ENCODE measurements at places on chromosomes 13 and 19. TPM values are rescaled to one million over a fixed set of nuclear protein-coding genes. Genes with fewer than 3 reads are reported as not detected.

DNA sequence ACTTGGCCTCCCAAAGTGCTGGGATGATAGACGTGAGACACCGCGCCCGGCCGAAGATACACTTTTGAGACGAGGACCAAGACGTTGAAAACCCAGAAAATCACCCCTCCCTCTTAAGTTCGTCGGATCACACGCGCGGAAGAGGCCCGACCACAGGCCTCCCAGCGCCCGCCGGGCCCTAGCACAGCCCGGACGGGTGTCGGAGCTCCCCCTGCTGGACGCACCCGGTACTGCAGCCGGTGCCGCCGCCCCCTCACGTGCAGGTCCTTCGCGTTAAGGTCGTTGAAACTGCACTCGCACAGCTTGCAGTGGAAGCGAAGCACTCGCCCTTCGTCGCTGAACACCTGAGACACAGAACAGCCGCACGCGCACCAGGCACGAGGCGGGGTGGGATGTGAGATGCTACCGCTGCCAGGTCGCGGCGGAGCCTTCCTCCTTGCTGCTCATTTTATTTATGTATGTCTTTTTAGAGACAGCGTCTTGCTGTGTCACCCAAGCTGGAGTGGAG lies 35.7 kb upstream of the MATK start:
- DNase-seq: peak; percentile 61
- H3K4me1 ChIP-seq: no peaks in the 10 kb centered on the region
- H3K36me3 ChIP-seq: no peaks in the 10 kb centered on the region
- H3K27me3 ChIP-seq: no peaks in the 10 kb centered on the region
- no peak overlapping the region for H3K4me3 ChIP-seq

DNA sequence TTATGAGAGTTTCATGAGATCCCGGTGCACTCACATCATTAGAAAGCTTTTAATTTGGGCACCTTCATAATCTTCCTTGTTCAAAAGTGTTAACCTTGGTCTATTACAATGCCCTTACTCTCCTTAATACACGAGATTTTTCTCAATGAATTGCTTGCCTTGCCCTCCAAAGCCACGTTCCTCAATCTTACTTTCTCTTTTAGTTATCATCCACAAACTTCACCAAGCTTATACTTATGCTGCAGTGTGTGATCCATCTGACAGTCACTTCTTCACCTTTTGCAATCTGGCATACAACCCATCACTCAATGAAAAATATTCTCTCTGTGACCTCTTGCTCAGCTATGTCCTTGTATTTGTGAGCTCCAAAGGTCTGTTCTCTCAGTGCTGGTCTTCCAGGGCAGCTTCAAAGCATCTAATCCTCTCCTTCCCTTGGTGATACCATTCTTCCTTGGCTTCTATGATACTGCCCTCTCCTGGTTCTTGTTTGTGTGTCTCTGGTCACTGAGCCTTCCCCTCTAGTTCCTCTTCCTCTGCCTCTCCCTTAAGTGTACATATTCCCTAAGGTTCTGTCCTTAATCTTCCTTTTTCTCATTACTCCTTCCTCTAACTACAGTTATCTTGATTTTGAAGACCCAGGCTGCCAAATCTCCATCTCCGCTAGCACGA lies 202.2 kb upstream of the STARD13 start:
- no peak overlapping the region for H3K27ac ChIP-seq
- H3K4me1 ChIP-seq: no peaks in the 10 kb centered on the region
- no peak for DNase-seq
- no peak overlapping the region for H3K4me3 ChIP-seq
- H3K36me3 ChIP-seq: no peaks in the 10 kb centered on the region

GRCh38 chr13:48069573-48069972 lies 25.3 kb downstream of the MED4 start:
- H3K36me3 ChIP-seq: peaks cover 29% of the 10 kb centered on the region
- H3K27ac ChIP-seq: no peak overlapping the region
- DNase-seq: no peak

DNA sequence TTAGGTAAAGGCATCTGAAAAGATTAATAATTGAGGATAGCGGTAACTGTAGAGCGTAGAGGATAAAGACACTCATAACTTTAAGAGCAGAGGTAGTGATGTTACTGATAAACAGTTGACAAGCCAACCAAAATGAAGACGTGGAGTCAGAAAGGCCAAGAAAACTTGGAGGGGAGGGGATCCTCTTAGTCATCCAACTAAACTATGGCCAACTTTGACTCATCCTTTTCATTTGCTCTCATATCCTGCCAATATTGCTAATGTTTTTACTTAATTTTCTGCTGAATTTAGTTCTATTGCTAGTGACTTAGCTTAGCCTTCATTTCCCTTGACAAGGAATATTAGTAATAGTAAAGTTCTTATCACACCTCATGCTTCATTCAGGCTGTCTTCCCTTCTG lies 13.4 kb downstream of the ITGBL1 start:
- no peak for DNase-seq
- no peaks in the 10 kb centered on the region for H3K36me3 ChIP-seq
- no peak overlapping the region for H3K27ac ChIP-seq
- H3K4me1 ChIP-seq: no peaks in the 10 kb centered on the region
- no peaks in the 10 kb centered on the region for H3K27me3 ChIP-seq

- no peak for DNase-seq
- no peak overlapping the region for H3K4me3 ChIP-seq
- H3K36me3 ChIP-seq: no peaks in the 10 kb centered on the region
- H3K27me3 ChIP-seq: no peaks in the 10 kb centered on the region
- no peaks in the 10 kb centered on the region for H3K4me1 ChIP-seq
These were observed 82.3 kb upstream of the UQCRFS1 start for GRCh38 chr19:29295285-29295684.

- H3K4me1 ChIP-seq: no peaks in the 10 kb centered on the region
- H3K4me3 ChIP-seq: no peak overlapping the region
- DNase-seq: no peak
- no peaks in the 10 kb centered on the region for H3K27me3 ChIP-seq
These were observed 84.8 kb downstream of the LNX2 start for GRCh38 chr13:27535546-27535945.

DNA sequence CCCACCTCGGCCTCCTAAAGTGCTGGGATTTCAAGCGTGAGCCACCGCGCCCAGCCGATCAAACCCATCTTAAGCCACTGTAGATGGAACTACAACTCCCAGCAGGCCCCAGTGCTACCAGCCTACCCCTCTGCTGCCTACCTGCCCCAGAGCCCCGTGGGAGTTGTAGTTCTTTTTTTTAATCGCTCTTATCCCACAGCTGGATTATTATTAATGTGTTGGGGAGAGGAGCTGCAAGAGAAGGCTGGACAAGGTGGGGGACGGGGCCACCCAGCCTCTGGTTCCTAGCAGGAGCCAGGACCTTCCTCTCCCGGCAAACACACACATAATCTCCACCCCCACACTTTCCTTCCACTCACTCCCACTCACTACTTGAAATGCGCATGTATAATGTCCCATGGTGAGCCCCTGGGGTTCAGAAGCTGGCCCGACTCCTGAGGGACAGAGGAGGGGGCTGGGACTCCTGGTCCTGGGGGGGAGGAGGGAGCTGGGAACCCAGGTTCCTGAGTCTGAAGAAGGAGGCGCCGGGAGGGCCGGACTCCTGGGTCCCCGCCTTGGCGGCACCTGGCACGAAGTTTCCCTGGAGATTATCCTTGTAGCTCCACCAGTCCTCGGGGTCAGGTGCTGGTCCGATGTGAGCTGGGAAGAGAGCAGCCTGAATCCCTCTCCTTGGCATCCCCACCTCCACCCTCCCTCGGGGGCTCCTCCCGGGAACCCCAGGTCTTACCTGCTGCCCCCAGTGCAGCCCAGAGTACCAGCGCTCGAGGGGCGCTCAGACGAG lies 958 bp downstream of the CA11 start:
- peak overlapping the region; percentile 52 for H3K4me3 ChIP-seq
- H3K27ac ChIP-seq: peak overlapping the region; percentile 86
- peaks cover 3% of the 10 kb centered on the region for H3K4me1 ChIP-seq
- no peaks in the 10 kb centered on the region for H3K27me3 ChIP-seq
- H3K36me3 ChIP-seq: no peaks in the 10 kb centered on the region
- peak; percentile 85 for DNase-seq

DNA sequence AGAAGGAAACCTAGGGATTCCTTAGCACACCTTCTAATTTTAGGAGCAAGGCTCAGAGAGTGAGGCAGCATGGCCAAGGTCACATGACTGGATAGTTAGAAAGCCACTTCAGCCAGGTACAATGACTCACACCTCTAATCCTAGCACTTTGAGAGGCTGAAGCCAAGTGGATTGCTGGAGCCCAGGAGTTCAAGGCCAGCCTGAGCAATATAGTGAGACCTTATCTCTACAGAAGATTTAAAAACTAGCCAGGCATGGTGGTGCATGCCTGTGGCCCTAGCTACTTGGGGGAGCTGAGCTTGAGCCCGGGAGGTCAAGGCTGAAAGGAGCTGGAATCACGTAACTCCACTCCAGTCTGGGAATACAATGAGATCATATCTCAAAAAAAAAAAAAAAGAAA lies 69.2 kb downstream of the TEX26 start:
- H3K27ac ChIP-seq: no peak overlapping the region
- H3K27me3 ChIP-seq: no peaks in the 10 kb centered on the region
- H3K4me3 ChIP-seq: no peak overlapping the region
- peak; percentile 13 for DNase-seq
- no peaks in the 10 kb centered on the region for H3K36me3 ChIP-seq

Gene PRR36
- total RNA-seq: 2.1 TPM

Gene SYT3
- total RNA-seq: 0.56 TPM

All from pancreas (tissue), 10 donors.